Fibroblast of skin of right biceps (primary cell): ENCODE measurements at places on chromosomes 7 and 10.

DNA sequence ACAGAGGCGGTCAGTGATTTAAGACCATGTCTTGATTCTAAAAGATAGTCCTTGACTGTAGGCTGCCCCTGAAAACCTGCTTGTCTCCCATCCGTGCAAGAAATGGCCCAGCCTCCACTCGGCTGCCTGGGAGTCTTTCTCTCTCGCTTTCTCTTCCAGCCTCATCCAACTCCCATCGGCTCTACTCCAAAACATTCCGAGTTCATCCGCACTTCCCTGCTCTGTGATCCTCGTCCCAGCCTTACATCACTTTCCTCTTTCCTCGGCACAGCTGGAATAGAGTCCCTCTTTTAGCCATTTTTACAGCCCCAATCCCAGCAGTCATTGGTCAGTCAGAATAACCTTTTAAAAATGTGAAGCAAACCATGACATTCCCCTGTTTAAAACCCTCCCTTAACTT is 135.1 kb downstream of the TAX1BP1 start:
- DNase-seq = no peak

DNA sequence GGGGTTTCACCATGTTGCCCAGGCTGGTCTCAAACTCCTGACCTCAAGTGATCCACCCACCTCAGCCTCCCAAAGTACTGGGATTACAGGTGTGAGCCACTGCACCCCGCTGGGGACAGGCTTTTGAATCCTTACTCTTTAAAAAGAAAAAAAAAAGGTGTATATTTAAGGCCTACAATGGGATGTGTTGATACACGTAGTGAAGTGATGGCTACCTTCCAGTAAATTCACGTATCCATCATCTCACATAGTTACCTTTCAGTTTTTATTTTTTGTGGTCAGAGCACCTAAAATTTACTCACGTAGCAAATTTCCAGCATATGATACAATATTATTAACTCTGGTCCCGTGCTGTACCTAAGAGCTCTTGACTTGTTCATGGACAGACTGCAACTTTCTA is 119.5 kb upstream of the INSYN2A start:
- DNase-seq = no peak

GRCh38 chr7:130903358-130903974 is 169.5 kb upstream of the KLF14 start:
- peak; percentile 89 for DNase-seq

GRCh38 chr7:132291481-132291880 is 284.8 kb downstream of the PLXNA4 start:
- DNase-seq = peak; percentile 28

DNA sequence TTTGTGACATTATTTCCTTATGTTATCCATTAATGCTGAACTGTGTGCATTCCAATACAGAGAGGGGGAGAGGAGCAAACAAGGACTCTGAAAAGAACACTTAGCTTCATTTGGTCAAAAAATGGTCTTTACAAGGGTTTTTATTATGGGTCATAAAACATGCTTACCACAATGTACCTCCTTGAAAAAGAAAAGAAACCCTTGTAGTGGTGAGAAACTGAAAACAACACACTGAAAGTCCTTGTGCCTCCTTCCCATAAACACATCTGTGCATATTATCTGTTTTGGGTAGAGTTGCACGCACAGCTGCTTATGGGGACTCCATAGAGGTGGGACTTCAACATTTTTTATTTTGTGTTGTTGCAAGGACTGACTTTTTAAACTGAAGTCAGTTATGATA is 98.7 kb downstream of the CDK6 start:
- DNase-seq = no peak

DNA sequence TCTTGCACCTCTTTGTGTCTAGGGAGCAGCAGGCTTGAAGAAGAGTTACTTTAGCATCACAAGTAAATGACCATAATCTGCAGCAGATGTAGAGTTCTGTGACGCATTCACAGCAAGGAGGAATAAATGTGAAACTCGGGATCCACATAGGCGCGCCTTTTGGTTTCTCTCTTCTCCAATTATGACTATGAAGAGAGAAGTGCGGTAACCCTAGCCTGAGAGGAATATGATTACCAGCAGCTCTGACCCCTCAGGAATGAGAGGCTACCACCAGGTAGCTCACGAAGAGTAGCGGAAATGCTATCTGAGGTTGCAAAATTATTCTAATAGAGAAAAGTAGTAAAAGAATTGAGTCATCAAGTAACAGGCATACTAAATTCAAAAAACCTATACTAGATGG is 25.2 kb upstream of the DMTF1 start:
- no peak for DNase-seq

DNA sequence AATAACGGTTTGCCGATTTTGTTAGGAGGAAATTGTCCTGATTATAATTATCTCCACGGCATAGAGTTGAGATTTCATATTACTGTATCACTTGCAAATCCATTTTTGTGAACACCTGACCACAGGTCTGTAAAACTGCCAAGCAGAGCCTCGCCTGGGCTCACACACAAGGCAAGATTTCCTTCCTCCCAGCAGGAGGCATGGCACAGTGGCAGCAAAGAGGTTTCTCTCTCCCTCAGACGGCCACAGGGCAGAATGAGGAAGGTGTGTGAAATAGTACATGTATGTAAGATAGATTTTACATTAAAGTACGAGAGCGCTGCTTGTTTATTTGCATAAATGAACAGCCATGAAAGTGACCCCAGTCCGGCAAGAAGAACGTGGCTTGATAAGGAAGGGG is 130.1 kb downstream of the CELF2 start:
- no peak for DNase-seq

- DNase-seq = no peak
Observed at GRCh38 chr7:141866974-141867373, 25.7 kb upstream of the PRSS37 start.

DNA sequence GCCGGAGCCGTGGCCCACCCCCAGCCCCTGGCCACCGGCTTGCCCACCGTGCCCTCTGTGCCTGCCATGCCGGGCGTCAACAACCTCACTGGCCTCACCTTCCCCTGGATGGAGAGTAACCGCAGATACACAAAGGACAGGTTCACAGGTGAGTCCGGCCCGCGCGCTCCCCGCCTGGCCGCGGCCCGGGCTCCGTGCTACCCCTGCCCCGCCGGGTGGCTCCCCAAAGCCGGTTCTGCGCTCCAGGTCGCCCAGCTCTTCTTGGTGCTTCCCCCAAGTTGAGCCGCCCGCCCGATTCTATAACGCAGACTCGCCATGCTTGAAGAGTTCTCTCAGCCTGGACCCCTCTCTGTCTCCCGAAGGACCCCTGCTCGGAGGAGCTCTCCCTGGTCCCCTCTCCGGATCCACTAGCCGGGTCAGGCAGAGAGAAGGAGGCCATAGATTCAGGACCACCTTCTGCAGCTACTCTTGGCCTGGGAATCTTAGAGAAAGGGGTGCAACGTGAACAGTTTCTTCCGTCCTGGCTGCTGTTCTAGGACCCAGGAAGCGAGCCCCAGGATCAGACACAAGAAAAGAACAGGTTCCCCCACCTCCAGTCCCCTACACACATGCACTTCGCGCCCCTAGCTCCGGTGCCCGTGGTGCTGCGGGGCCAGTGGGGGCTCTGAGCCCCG is 999 bp downstream of the TLX1 start:
- no peak for DNase-seq

DNA sequence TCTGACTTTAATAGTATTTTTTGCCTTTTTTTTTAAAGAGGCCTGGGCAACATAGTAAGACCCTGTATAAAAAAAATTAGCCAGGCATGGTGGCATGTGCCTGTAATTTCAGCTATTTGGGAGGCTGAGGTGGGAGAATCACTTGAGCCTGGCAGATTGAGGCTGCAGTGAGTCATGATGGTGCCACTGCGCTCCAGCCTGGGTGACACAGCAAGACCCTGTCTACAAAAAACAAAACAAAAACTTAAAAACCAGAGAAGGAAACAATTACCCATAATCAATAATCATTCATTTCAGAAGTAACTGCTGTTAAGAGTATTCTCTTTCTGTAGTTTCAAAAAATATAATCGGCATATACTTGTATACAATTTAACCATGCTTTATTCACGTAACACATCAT is 28.0 kb downstream of the VPS26A start:
- no peak for DNase-seq

GRCh38 chr10:99470327-99470726 is 39.9 kb upstream of the GOT1 start:
- no peak for DNase-seq

- no peak for DNase-seq
Observed at GRCh38 chr10:44849936-44850335, 61.2 kb upstream of the TMEM72 start.

- peak; percentile 42 for DNase-seq
Observed at GRCh38 chr10:94397549-94398370, 4.6 kb upstream of the TBC1D12 start.

GRCh38 chr10:68166871-68167585 is 57.7 kb downstream of the MYPN start:
- no peak for DNase-seq

DNA sequence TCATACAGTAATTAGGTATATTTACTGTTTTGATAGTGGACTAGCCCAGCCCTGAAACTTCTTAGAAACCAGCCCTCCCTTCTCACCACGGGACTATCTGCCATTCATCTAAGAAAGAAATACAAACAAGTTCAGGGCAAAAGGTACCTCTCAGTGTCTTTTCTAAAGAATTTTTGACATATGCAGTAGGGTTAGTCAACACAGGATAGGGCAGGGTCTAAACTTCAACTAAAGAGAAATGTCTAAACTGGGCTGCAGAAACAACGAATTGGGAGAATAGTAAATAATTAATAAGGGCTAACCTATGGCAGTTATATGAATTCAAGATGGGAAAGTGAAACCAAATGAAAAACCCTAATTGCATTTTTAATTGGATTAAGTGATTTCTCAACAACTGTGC is 496.6 kb downstream of the INHBA start:
- DNase-seq = no peak

- no peak for DNase-seq
Observed at GRCh38 chr10:34464591-34464990, 350.5 kb downstream of the PARD3 start.

DNA sequence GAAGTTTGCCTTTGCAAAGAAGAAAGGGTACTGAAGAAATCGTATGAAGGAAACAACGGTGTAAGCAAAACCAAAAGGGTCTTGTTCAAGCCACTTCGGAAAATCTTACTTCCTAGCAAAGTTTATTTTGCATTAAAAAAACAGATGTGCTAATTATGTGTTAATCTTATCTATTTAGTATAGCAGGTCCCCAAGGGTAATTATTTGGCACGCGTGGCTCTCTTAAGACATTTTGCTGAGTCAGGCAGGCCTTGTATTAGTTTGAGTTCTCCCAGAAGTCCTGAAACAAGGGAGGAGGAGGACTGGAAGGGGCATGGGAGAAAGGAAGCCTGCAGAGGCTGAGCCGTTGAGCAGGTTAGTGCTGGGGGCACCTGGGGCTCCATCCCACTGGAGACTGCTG is 44.9 kb downstream of the TMEM178B start:
- no peak for DNase-seq

DNA sequence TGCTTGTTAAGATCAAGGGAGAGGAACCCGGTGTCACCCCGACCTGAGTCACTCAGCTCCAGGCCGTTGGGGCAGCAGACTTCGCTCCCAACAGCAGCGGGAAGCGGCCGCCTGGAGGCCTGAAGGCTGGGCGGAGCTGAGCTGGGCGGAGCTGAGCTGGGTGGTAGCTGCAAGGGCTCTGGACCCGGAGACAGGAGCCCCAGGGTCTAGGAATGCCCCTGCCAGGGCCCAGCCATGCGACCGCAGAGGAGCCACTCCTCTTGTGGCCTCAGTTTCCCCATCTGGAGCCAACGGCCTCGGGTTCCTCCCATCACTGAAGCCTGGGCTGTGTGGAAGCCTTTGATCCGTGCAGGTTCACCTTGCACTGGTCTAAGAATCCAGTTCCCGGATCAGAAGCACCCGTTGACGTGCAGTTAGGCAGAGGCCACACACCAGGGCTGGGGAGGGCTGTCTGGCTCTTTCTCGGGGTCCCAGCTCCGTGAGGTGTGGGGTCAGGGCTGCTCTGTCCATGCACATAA is 21.9 kb upstream of the DPYSL4 start:
- DNase-seq = no peak

DNA sequence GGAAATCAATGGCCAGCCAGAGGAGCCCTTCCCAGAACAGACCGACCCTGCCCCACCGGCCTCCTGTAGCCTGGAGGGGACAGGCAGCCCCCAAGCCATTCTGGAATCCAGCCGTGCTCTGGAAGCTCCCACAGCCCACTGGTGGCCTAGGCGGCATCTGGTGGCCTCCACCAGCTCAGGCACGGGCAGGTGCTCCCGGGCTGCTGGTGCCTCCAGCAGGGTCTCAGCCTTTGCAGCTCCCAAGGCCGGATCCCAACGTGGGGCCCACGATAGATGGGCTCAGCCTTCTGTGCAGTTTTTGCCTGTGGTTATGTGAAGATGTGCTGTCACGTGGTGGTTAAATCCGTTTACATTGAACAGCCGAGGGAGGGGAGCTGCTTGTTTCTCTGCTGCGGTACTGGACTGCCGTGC is 44.4 kb downstream of the JAKMIP3 start:
- no peak for DNase-seq

- DNase-seq = no peak
Observed at GRCh38 chr7:129089521-129090212, 34.8 kb upstream of the TNPO3 start.

- DNase-seq = peak; percentile 33
Observed at GRCh38 chr10:80454513-80455460, 677 bp downstream of the TSPAN14 start.
